ENCODE measurements at places on chromosomes 3 and 15.

DNA sequence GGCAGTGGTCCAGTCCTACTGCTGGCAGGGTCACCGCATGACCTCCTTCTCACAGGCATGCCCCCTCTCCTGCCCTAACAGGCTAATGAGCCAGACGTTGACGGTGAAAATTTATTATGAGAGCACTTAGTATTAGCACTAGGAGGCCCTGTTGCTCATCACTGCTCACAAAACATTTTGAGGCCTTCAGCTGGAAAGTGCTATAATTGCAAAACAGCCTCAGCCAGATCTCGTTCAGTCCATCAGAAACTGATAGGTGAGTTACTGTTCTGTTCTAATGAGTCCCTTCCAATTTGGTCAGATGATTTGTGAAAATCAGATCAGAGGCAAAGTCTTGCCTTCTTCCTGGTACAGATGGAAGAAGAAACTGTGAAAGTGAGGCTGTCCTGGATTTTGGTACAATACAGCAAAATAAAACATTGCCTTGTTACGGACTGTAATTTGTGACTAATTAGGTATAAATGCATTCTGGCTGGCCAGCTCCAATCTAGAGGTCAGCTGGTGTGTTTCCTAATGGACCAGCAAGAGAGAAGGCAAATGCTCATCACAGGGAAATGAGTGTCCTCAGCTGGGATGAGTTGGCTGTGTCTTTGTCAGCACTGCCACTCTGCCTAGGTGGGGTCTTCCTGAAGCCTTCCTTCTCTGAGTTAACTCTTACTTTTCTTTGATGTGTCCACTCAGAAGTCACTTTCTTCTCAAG lies 316.8 kb downstream of the CHST2 start:
- DNase-seq = no peak

DNA sequence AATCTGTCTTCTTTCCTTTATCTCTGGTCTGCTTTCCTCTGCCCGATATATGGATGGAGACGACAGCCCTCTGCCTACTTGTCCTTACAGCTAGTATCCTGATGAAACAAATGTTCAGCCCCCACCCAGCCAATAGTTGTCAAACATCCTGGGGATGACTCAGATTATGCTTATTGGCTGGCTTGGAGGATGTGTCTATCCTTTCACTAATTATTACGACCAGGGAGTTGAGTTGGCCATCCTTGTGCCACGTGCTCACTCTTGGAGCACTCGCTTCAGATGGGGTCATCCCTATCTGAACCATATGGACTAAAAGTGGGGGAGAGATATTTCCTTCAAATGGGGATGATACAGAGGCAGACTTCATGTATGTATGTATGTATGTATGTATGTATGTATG lies 6.4 kb upstream of the MAP3K13 start:
- no peak for DNase-seq

DNA sequence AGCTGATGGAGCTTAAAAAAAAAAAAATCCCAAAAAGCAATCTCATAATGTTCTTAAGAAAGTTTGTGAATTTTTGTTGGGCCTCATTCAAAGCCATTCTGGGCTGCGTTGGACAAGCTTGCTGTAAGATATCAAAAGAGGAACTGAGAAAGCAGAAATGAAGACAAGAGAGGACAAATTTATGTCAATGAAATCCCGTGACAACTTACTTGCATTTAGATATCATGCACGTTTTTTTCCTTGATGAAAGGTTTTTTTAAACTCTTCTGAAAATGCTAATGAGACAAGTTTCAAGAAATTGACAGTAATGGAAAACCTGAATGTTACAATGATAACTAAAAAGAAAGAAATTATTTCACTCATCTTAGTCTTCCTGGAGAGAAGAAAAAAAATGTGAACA lies 662.9 kb downstream of the SQOR start:
- no peak for DNase-seq

GRCh38 chr3:11570789-11571495 lies 72.8 kb downstream of the VGLL4 start:
- peak; percentile 56 for DNase-seq

DNA sequence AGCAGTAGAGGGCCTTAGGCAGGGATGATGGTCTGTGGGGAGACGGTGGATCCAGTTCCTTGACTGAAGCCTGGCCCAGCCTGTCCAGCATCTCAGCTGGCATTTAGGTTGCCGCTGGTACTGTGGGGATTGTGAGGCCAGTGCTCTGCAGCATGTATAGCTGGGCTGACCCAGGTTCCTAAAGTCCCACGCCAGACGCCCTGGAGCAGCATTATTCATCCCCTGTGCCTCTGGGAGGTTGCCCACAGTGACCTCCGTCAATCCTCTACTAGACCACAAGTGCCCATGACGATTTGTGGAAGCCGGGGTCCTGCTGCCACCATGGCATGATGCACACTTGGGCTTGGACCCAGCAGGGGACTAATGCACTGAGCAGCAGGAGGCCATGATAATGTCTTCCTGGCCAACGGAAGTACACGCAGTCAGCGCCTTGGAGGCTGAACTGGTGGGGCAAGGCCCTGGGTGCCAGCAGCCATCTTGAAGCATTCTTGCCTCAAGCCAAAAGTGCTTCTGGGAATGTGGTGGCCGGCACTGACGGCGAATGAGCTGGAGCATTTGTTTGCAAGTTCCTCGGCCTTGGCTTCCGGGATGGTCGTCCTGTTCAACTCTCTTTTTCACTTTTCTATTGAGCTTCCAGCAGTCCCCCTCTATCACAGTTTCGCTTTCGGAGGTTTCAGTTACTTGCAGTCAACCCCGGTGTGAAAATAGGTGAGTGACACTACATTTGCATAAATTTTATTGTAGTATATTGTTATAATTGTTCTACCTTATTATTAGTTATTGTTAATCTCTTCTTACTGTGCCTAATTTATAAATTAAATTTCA lies 949.4 kb downstream of the ROBO1 start:
- no peak for DNase-seq
